ENCODE measurements at places on chromosomes 2 and 18.
A peak's percentile ranks its signal among the peaks of the same experiment; 100 is the strongest.

DNA sequence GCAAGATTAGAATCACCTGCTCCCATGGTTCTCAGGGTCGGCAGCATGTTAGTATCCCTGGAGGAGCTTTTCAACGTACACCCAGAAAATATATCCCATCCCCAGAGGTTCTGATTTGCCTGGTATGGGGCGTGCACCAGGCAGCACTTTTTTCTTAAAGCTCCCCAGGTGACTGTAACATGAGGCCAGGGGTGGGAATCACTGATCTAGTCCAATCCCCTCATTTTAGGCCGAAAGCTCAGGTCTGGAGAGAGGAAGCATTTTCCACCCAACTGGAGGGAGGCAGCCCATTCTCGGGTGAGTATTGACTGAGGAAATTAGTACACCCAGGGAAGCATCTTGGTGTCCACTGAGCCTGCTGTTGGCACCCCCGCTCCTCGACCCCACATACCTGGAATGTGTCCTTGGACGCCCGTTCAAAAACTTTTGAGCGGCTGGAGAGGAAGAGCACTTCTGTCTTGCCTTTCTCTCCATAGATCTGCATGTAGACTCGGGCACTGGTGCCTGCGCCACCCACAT lies 94.3 kb downstream of the LOXHD1 start:
- no peak for DNase-seq

DNA sequence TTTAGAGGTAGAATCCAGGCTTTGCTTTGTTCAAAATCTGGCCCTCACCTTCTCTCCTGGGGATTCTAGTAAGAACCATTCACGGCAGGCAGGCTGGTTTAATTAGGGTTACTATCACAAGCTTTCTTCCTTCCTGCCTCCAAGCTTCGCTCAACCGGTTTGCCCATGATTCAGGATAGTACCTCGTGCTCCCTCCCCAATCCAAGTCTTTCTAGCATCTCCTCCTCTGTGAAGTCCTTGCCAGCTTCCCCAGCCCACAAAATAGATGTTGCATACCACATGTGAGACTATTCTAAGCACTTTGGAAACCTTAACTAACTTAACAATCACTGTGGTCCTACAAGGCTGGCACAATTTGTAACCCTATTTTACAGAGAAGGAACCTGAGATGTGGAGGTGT lies 135.1 kb downstream of the SOCS6 start:
- DNase-seq: peak; percentile 61

DNA sequence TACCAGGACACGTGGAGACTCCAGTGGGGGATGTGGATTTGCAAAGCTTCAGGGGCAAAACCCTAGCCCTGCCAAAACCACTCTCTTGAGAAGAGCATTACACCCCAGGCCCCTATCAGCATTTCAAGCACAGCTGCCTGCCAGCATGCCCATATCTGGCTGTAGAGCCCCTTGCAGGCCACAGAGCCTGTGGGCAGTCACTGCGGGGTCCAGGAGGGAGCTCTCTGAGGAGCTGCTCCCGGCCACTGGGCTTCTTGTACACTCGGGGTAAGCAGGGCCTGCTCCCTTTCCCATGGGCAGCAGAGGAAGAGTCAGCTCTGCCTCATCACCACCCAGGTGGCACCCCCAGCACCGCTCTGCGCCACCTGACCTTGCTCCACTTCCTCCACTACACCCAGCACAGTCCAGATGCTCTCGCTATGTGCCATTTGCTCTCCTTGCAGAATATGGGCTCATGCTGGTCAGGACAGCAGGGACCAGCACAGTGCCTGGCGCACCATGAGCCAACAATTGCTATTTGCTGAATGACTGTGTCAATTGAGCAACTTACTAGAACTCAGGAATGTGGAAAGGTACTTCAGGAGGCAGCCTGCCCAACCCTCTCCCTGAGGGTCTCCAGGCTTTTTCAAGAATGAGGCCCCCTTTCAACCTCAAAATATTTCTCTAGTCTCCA lies 7.4 kb downstream of the CHST10 start:
- no peak for DNase-seq

DNA sequence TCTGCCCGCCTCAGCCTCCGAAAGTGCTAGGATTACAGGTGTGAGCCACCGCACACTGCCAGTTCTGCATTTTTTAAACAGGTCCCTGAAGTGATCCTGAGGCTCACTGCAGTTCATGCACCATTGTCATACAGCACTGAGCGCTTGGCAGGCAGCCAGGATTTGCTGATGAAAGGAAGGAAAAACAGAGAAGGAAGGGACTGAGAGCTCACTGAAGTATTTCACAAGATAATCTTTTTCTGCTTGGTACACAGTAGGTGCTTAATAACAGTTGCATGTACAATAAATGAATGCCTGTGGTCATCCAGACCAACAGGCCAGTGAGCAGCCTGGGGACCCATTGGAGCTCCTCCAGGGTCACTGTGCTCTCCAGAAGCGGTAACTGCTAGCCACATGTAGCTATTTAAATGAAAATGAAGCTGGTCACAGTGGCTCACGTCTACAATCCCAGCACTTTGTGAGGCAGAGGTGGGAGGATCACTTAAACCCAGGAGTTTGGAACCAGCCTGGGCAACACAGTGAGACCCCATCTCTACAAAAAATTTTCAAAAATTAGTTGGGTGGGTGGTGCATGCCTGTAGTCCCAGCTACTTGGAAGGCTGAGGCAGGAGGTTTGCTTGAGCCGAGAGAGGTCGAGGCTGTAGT lies 33.1 kb upstream of the SMAD7 start:
- peak; percentile 45 for DNase-seq

GRCh38 chr2:38568724-38569436 lies 33.8 kb downstream of the HNRNPLL start:
- DNase-seq: no peak

DNA sequence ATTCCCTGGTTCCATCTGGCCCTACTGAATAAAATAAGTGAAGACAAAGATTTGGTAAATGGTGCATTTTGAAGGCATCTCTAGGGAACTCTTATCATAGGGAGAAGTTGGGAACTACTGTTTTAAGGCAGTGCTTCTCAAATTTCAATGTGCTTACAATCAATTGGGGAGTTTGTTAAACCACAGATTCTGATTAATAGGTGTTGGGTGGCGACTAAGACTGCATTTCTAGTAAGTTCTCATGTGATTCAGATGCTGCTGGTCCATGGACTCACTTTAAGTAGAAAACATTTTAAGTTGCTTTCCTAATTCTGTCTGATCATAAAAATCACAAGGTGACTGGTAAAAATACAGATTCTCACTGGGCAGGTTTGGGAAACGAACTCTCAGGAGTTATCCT lies 14.6 kb downstream of the FARSB start:
- DNase-seq: peak; percentile 11

DNA sequence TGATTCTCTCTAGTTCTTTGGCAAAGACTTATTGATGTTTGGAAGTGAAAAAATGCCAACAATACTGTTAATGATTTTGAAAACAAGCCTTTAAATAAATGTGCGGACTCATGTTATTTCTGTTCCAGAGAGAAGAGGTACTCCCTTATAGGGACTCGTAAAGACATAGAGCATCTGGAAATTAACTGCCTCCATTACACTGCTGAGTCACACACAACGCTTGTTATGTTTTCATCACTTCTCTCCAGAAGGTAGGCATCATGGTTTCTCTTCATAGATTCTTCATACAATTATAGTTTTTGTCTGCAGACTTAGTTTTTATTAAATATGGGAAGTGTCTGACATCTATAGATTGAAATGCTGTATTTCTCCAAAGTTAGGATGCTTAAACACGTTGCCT lies 302.5 kb upstream of the EPC2 start:
- peak; percentile 25 for DNase-seq

DNA sequence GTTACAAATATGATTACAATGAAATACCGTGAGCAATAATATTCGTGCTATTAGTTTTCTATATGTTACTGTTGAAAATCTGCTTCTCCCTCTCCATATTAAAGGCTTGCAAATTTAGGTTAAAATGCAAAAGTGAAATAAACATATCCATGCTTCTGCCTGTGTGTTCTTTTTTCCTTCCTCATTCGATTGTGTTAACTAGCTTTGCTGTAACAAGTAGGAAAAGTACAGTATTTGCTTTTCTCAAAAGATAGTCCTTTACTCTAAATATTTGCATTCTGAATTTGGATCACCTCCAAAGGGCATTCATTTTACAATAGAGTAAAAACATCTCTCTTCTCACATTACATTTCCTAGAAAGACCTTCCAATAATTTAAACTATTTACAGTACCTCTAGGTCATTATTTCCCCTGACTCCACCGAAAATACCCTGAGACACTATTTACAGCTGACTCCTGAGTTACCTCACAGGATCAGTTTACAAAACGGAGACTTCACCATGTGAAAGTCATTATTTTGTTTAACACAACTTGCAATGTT lies 835.0 kb upstream of the FANCL start:
- DNase-seq: no peak

GRCh38 chr2:215528555-215528954 lies 92.7 kb upstream of the FN1 start:
- peak; percentile 100 for DNase-seq

GRCh38 chr2:189164746-189165145 lies 14.8 kb downstream of the COL5A2 start:
- DNase-seq: peak; percentile 52

DNA sequence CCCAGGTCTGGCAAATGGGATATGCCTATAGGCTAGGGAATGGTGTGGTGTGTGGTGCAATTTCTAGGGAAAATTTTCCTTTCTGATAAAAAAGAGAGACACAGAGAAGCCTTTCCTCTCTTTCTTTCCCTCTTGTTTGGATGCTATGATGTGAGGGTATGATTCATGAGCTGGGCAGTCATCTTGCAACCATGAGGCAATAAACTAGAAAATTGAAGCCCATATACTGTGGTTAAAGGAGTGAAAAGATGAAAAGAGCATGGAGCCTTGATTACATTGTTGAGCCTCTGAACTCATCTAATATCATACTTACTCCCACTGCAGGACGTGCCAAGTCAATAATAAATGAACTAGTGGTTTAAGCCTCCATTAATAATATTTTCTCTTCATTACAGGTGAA lies 215.6 kb downstream of the HAUS1 start:
- peak; percentile 63 for DNase-seq

GRCh38 chr18:75654851-75655751 lies 227.6 kb upstream of the SMIM21 start:
- DNase-seq: peak; percentile 42

DNA sequence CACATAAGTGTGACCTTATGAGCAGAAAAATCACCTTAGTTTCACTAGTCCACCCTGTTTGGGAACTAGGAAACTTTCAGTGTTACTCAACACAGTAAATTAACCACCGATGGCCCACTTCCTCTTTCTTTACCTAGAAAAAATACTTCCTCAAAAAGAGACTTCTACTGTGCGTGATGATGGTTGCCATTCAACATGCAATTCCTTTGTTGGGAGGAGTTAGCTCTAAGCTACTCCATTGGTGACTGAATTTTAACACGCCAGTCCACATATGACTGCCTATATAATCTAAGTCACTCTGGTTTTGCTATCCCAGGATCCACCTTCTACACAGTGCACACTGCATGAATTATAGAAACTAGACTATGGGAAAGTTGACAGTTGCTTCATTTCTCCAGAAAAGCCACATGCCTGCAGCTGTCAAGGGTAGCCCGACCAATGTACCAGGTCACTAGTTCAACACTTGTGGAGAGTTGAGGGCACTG lies 47.8 kb upstream of the REG3G start:
- DNase-seq: no peak

DNA sequence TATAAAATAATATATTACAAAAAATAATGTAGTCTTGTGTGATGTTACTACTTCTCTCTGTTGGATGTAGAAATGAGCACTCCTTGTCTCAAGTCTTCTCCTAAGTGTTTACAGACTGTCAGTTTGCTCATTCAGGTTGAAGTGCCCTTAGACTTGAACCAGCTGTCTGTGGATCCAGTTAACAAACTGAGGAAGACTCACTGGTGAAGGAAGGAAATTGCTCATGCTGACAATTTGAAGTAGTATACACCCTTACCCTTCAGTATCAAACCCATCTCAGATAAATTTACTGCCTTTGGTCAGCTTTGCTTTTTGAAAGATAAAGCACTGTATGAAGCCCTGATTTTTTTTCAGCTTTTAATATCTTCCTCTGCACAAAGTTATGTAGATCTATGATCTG lies 854.2 kb upstream of the ZEB2 start:
- DNase-seq: no peak

- no peak for DNase-seq
These were observed 7.3 kb downstream of the ZNF516 start for GRCh38 chr18:76487782-76488181.

GRCh38 chr2:218255446-218255845 lies 5.4 kb upstream of the GPBAR1 start:
- DNase-seq: peak; percentile 45

DNA sequence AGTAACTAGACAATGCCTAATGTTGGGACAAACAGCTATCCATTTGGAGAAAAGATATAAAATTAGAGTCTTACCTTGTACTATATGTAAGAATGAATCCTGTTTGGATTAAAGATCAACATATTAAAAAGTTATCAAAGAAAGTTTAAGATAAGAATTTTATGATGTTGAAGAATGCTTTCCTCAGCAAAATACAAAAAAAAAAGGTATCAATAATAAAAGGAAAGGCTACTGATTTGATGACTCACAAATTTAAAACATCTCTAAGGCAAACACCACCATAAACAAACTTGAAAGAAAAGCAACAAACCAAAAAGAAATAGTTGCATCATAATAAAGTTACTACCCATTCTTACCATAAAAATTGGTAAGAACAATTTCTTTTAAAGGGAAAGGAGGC lies 92.7 kb downstream of the C1D start:
- DNase-seq: no peak

DNA sequence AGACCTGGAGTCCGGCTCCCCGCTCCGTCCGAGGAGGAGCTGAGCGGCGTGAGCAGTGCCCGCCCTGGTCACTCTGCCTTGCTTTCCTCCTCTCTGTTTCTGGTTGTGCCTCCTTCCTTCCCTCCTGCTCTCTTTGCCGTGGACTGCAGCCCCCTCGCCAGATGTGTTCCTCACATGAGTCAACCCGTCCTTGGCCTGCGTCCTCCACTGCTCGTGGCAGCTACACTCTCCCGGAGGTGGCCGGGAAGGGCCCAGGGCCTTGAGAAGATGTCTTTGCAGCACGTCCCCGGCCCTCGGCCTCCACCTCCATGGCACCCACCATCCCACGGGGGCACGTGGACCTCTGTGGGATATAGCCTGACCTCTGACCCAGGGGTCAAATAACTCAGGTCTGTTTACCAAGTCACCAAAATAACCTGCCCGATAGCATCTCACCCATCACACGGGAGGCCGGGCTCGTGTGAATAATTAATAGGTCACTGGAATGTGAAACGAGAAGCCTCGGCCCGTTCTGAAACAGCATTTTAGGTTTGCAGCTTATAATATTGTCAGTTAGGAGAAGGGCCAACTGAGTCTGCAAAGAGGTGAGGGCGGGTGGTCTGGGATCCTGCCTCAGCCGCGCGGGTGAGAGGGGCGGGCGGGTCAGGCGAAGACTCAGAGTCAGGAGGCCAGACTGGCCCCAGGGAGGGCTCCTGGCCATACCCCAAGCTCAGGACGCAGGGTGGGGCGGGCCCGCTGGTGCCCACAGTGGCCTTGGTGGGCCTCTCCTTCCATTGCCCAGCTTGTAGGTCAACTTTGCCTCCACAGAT lies 42.6 kb downstream of the NFATC1 start:
- DNase-seq: no peak

GRCh38 chr2:135386993-135387392 lies 144.0 kb downstream of the ZRANB3 start:
- peak; percentile 0 for DNase-seq

GRCh38 chr2:31933066-31933465 lies 77.7 kb downstream of the MEMO1 start:
- no peak for DNase-seq

- peak; percentile 14 for DNase-seq
These were observed 2.6 kb downstream of the GTF3C2 start for GRCh38 chr2:27353762-27354596.

GRCh38 chr2:37642907-37643729 lies 28.3 kb downstream of the CDC42EP3 start:
- DNase-seq: no peak
